ENCODE measurements at places on chromosomes 3 and 15.

DNA sequence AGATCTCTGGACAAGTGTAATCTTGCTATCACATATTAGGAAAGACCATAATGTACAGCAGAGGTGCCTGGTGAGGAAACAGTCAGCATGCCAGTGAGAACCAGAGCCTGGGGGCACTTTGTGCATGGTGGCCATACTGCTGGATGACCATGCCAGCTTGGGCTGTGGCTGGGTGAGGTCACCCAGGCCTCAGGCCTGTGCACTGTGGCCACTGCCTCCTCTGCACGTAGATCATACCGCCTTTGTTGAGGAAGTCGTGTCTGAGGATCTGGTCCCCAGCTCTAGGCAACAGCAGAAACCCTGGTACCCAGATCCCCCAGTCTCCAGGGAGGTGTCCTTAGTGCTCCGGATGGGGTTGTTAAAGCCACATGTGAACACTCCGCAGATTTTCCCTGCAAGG, 38.9 kb downstream of the ZNF710 start:
- DNase-seq: no peak

DNA sequence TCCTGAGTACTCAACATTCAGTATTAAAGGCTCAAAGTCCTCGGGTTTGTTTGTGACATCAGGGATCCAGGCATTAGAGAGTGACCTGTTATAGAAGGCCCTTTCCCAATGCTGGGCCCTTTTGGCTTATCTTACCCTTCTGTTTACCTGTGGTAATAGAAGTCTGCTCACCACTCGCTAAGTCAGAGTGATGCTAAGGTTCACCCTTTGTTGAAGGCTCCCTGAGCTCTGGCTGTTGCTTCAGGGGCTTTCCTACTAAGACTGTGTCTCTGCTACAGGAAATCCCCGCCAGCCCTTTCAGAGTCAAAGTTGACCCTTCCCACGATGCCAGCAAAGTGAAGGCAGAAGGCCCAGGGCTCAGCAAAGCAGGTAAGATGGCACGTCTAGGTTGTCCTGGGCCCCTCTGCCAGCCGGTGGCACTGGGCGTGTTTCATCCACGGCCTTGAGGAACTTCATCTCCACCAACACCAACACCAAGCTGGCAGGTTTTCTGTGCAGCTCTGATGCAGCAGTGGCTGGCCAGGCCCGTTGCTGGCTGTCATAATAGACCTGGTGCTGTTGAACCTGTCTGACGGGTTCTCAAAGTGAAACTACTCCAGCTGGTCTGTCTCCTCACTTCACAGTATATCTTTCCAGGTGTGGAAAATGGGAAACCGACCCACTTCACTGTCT, 99.1 kb downstream of the DNASE1L3 start:
- no peak for DNase-seq

GRCh38 chr15:23753248-23753647, 66.1 kb upstream of the NDN start:
- DNase-seq: no peak

- no peak for DNase-seq
Observed at GRCh38 chr3:104676241-104676640, 690.5 kb upstream of the ALCAM start.

- no peak for DNase-seq
Observed at GRCh38 chr15:54017251-54017650, 39.0 kb downstream of the UNC13C start.

- no peak for DNase-seq
Observed at GRCh38 chr3:188817935-188818269, 353.9 kb upstream of the TPRG1 start.

GRCh38 chr15:45414215-45414885, 36.0 kb upstream of the GATM start:
- DNase-seq: no peak

Measured in NCI-H2171 treated with DMSO at 0.1 percent for 48 hours (cell line).